ENCODE measurements at places on chromosomes 13 and 19. TPM values are rescaled to one million over a fixed set of nuclear protein-coding genes. Genes with fewer than 3 reads are reported as not detected.
A peak's percentile ranks its signal among the peaks of the same experiment; 100 is the strongest.

DNA sequence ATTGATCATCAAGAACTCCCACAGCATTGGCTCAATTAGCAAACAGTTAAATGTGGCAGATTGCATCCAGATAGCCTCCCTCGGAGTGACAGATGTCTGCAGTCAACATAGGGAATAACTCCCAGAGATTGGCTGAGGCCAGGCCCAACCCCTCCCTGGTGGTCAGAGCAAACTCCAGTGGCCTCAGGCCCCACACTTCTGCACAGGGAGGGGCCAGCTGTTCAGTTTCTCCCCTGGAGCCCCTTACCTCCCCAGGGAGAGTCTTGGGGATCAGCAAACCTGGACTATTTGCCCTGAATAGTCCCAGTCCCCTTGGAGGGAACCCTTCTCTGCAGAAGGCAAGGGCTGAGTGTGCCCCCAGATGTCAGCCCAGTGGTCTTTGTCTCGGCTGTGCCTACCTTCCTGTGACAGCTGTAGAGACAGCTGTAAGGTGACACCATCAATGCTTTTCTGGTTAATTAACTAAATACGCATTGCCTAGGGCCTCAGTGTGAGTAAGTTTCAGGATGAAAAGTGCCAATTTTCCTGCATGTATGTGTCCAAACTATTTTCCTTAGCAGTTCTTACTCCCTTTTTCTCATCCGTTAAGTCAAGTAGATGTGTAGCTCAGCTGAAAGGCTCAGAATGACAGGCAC lies 102.7 kb upstream of the UQCRFS1 start:
- no peak for DNase-seq

DNA sequence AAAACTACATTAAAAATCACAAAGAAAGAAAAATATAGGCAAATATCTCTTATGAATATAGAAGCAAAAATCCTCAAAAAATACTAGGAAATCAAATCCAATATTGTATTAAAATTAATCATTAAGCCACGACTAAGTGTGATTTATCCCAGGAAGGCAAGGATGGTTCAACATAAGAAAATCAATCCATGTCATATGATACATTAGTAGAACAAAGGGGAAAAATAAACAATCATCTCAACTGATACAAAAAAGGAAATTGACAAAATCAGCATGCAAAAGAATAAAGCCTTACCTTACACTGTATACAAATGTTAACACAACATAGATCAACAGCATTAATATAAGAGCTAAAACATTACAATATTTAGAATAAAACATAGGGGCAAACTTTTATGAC lies 933.3 kb downstream of the PCDH9 start:
- DNase-seq: no peak

- DNase-seq: no peak
These were observed 12.8 kb downstream of the F2RL3 start for GRCh38 chr19:16901491-16902175.

The ZNF813 gene
- 6.1 TPM for total RNA-seq

- DNase-seq: peak; percentile 76
These were observed 5.5 kb downstream of the IER2 start for GRCh38 chr19:13155472-13156359.

Measured in IMR-90 (cell line).